ENCODE measurements at places on chromosomes 6 and 20.

- peak; percentile 67 for DNase-seq
Measured at GRCh38 chr6:44263354-44264100, 1.8 kb downstream of the NFKBIE start.

GRCh38 chr20:4476903-4477500 is 244.7 kb upstream of the PRND start:
- no peak for DNase-seq

- no peak for DNase-seq
Measured at GRCh38 chr6:167349631-167350274, 24.9 kb downstream of the TTLL2 start.

DNA sequence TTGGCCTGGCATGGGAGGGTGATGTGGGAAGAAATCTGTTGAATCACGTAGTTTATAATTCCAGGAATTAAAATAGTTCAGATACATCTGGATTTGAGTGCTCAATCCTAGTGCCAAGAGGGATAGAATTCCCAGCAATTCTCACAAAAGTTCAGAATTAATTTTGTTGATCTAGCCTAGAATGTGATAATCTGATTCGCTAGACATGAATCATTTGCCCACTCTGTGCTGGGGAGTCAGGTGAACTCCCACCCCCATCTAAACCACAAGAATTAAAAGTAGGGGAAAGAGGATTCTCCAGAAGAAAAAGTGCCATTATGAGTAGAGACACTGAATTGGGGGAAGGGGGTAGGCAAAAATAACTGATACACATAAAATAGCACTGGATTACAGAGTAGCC is 85.0 kb downstream of the LIN28B start:
- no peak for DNase-seq

- DNase-seq = peak; percentile 10
Measured at GRCh38 chr6:34696189-34696738, 303 bp downstream of the ILRUN start.

DNA sequence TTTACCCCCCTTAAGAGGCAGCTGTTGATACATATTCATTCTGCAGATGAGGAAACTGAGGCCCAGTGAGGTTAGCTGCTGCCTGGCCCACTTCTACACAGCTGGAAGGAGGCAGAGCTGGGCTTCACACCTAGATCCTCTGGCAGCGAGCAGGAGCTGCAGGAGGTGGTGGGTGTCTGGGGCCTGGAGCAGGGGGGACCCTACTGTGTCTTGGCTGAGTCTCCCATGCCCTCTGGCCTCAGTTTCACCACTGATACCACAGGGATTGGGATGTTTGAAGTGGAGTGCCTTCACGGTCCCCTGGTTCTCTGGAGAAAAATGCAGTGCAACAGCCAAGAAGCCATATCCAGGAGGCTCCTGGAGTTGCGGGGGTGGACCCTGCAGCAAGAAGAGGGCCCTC is 8.2 kb upstream of the BPIFA2 start:
- no peak for DNase-seq

GRCh38 chr20:62742550-62742949 is 33.9 kb downstream of the NTSR1 start:
- no peak for DNase-seq

DNA sequence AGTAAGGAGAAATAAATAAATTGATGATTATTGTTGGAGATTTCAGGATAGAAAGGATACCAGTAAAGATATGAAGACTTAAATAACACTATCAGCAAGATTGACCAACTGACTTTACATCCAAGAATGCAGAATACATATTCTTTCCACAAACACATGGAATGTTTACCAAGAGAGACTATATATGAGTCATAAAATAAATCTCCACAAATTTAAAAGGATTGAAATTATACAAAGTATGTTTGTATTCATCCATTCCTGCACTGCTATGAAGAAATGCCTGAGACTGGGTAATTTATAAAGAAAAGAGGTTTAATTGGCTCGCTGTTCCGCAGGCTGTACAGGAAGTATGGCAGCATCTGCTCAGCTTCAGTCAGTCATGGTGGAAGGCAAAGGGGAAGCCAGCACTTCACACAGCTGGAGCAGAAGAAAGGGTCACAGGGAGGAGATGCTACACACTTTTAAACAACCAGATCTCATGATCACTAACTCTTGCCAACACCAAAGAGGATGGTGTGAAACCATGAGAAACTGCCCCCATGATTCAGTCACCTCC is 56.7 kb upstream of the TNFRSF21 start:
- DNase-seq = no peak

- DNase-seq = no peak
Measured at GRCh38 chr6:72959821-72960220, 265.5 kb downstream of the KHDC1L start.

DNA sequence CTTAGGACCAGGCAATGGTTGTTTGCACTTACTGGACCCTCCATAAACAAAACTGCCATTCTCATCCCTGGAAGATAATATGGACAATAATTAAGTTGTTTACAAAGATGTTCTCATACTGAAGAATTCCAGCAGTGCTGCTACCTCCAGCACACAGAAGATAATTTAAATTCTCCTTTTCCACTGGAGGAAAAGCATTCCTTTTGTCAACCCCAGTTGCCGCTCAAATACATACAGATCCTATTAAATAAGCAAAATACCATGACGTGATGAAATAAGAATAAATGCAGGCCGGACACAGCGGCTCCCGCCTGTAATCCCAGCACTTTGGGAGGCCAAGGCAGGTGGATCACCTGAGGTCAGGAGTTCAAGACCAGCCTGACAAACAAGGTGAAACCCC is 54.5 kb upstream of the IPCEF1 start:
- no peak for DNase-seq

- no peak for DNase-seq
Measured at GRCh38 chr6:109794201-109794923, 103.3 kb downstream of the FIG4 start.

DNA sequence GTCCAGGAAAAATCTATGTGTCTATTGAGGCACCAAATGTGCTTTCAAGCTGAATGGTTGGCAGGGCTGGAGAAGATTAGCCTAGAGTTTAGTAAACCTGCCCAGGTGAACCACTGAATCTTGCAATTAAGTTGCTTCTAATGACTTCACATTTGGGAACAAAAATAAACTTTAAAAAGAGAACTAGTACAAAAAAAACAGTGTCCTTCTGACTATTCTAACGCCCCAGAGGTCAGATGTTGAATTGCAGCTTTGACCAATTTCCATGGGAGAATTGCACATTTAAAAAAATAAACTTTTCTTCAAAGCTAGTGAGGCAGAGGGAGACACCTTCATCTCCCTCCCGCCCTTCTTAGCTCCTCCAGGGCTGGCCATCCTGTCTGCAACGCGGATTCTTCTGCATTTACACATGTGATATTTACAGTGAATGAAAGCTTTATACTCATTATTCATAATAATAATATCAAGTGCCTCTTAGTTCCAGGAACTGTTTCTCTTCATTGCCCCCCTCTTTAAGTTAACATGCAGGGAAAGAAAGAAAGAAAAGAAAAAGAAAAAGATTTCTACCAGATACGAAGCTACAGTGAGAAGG is 270.2 kb downstream of the SMOC2 start:
- DNase-seq = no peak

- peak; percentile 27 for DNase-seq
Measured at GRCh38 chr20:38304845-38305447, 990 bp downstream of the BPI start.

- DNase-seq = no peak
Measured at GRCh38 chr6:122322824-122323223, 76.6 kb upstream of the HSF2 start.
